Activated CD4-positive, alpha-beta T cell treated with anti-CD3 and anti-CD28 coated beads, Interleukin-2, amount 50 U/mL, for 1 hour (primary cell): ENCODE measurements at places on chromosomes 6 and 20.

DNA sequence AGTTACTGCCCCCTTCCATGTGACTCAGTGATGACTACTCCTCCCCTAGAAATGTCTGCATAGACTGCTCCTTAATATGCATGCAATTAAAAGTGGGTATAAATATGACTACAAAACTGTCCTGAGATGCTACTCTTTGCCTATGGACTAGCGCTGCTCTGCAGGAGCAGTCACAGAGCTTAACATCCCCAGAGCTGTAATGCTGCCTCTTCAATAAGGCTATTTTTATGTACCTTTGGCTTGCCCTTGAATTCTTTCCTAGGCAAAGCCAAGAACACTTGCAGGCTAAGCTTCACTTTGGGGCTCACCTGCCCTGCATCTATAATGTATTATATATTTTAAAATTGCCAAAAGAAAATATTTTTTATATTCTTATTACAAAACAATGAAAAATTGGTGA, 299.1 kb downstream of the CLVS2 start:
- DNase-seq = no peak

GRCh38 chr6:145814501-145815308, at the start of gene FBXO30:
Gene FBXO30 (minus strand): TSS chr6:145814795. CDS start chr6:145806405, 8,390 bp downstream.
- peak; percentile 79 for DNase-seq

DNA sequence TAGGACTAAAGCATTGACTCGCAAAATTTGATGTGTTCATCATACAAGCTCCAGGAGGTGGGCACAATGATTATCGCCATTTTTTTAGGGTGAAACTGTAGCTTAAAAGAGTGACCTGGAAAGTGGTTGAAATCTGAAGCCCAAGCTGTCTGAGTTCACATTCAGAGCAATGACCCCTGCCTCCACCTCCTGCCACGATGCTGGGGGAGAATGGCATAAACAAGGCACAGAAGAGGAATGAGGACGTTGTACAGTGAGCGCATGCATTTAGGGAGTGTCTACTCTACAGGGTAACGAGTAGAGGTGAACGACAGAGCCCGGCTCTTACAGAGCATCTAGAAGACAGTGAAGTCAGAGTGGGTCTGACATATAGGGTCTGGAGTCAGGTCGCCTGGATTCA, 37.2 kb downstream of the CNKSR3 start:
- DNase-seq = no peak

DNA sequence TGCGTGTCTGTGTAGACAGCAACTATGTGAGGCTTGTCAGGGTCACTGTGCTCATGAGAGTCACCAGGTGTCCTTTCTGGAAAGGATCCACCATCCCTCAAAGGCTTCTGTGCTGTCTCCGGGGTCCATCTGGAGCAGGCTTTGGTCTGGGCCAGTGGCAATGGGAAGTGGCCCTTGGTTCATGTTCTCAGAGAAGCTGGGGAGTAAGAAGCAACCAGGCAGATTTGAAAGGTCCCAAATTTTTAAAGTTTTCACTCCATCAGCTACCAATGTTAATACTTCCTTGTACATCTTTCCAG, 68.2 kb downstream of the GCNT2 start:
- DNase-seq = no peak

GRCh38 chr20:2846698-2847097, 6.2 kb downstream of the VPS16 start:
- no peak for DNase-seq

DNA sequence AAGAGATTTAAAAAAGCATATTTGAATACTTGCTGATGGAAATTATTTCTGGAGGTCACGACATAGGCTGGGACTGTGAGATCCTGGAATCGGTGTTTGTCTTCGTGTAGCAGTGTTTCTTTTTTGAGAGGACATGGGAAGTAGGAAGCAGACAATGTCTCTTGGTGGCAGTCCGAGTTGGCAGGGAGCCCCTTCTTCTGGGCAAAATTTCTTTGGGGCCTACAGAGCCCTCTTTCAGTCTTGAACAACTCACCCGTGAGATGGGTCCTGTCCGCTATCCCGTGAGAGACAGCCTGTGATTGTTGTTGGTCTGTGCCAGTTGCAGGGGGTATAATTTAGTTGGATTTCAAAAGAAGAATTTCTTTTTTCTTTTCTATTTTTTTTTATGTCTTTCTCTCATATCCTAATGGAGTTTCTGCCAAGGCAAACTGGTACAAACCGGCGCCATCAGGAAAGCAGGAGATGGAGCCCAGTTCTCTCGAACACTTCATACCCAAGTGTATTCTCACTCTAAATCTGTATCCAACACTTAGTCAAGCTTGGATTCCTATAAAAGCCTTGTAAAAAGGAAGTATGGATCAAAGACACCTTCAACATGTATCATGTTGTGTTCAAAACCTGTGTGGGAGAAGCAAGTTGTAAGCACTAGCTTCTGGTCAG, 785.1 kb downstream of the MAFB start:
- no peak for DNase-seq

DNA sequence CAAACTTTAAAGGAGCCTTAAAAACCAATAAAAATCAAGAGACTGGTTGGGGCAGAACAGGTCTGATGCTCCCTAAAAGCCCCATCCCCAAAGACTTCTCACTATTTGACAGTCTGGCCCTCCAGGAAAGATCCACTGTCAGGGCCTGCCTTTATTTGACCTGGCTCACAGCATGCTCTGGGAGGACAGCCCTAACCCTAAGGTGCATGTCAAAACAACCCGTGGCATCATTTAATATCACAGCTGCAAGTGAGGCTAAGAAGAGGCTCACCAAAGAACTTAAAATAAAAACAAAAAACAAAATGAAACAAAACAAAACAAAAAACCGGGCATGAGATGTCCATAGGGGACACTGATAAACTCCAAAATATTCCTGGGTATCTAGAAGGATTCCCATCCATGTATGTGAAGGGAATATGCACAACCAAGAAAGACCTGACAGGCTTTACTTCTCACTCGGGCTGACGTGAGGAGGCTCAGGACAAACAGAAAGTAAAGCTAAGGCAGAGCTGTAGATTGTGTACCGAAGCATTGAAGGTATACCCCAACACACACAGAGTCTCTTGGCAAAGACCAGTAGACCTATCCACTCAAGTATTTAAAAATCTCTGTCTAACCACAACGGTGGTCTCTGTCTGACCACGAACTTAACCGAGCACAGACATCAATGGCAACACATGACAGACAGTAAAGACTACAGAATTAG, 57.3 kb downstream of the AHI1 start:
- no peak for DNase-seq

DNA sequence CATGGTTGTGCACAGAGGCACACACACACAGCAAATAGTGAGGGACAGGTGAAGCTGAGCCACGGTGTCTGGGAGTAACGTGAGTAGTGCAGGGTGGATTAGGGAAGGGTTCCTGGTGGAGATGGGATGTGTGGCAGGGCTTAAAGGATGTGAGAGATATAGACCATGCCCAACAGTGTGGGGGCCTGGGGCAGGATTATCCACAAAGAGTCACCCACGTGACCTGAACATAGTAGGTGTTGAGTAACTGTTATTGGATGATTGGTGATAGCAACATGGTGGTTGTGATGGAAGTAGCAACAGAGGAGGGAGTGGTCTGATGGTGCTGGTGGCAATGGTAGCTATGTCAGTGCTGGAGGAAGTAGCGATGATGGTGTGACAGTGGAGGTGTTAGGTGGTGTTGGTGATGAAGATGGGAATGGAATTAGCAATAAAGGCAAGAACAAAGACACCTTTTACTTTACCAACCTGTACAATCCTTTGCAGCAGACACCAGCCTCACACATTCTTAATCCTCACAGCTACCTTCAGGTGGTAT, 135.1 kb downstream of the MRPL14 start:
- no peak for DNase-seq

DNA sequence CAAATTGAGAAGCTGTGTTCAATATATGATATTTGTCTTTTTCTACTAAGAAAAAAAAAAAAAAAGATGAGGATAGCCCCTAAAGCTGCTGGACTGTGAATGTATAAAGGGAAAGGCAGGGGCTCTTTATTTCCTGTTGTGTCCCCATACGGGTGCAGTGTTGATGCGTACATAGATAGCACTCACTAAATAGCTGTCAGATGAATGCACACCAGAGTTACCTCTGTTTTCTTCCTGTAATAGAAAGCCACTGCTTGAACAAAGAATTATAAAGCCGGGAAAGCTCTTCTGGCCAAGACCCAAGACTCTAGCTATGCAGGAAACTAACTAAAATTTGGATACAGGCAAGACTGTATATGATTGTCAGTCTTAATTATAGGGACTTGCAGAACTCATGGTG, 260.0 kb downstream of the FARS2 start:
- no peak for DNase-seq

DNA sequence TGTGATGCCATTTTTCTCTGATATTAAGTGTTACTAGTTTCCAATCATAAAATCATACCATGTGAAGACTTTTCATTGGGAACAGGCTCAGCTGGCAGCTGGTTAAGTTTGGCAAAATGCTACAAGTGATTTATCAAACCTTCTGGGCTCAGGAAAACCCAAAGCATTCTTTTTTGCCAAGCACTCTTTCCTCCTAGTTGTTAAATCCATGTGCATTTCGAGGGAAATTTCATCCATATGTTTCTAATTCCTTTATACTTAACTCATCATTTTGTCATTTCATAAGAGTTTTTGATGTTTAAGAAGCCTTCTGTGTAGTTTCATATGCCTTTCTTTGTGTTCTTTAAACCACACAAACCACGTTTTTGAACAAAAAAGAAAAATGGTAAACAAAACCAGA, 217.6 kb upstream of the PDE10A start:
- DNase-seq = no peak

- DNase-seq = peak; percentile 34
These were observed 39.2 kb upstream of the TLDC2 start for GRCh38 chr20:36836591-36837269.

DNA sequence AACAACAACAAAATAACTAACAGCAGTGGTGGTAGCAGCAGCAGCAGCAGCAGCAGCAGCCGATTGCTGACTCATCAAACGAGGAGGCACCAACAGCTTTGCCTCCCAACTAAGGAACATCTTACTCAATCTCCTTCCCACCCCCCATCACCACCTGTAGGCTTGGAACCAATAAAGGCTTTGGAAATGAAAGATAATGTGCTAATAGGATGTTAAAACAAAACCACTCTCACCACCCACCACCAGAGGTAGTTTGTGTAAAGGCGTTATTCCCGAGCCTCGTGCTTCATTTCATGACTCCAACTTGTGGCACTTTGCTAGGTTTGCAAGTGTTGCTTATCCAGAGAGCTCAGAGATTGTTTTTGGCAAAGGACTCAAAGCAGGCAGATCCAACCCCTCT, 346.5 kb downstream of the CD83 start:
- DNase-seq = no peak

- DNase-seq = peak; percentile 96
These were observed 655 bp upstream of the HIVEP1 start for GRCh38 chr6:12011276-12012037.

DNA sequence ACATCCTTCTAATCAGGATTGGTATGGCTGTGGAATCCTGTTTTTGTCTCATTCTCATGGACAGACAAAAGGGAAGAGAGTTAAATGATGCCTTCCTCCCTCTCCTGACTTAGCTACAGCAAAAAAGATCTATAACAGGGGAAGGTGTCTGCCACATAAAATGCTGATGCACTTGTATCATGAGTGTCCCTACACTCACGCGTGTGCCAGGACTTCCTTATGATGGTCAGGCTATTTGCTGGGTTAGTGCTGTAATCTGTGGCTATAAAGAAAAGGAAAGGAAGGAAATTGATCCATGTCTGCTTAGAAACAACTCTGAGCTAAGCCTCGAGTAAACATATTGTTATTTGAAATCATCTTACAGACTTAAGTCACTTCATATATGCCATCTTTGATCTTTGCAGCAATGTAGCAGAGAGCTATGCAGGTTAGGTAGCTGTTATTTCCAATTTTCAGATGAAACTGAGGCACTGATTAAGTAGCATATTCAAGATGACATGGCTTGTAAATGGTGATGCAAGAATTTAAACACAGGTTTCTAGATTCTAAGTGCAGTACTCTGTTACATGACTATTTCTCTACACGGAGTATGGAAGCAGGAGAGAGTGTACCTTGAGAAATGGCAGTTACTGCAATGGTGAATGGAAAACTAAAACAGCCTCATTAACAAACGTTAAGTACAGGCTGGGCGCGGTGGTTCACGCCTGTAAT, 8.4 kb upstream of the DHX35 start:
- DNase-seq = no peak

GRCh38 chr6:5751525-5752390, 255.0 kb downstream of the NRN1 start:
- DNase-seq = no peak

DNA sequence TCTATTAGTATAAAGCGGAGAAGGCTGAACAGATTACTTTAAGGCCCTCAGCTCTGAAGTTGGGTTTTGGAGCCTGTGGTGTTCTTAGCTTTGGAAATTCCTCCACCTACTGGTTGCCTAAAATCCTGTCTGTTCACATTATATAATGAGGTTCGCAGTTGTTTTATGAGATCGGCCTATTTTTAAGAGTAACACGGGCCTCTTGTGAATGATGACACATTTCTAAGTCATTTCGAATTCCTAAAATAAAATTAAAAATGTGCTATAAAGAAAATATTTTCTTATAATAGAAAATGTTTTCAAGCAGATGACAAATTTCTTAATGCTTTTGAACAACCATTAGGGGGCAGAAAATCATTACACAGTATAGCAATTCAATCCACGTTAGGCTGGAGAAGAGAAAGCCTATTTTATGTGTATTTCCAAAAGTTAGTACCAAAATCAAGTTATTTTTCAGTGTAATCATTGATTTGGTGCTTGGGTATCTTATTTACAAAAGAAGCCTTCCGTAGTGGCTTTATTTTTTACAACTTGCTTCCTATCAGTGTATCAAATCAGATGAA, 15.8 kb upstream of the FAM8A1 start:
- no peak for DNase-seq

GRCh38 chr6:44041461-44042260, 85.6 kb downstream of the MRPL14 start:
- DNase-seq = no peak

DNA sequence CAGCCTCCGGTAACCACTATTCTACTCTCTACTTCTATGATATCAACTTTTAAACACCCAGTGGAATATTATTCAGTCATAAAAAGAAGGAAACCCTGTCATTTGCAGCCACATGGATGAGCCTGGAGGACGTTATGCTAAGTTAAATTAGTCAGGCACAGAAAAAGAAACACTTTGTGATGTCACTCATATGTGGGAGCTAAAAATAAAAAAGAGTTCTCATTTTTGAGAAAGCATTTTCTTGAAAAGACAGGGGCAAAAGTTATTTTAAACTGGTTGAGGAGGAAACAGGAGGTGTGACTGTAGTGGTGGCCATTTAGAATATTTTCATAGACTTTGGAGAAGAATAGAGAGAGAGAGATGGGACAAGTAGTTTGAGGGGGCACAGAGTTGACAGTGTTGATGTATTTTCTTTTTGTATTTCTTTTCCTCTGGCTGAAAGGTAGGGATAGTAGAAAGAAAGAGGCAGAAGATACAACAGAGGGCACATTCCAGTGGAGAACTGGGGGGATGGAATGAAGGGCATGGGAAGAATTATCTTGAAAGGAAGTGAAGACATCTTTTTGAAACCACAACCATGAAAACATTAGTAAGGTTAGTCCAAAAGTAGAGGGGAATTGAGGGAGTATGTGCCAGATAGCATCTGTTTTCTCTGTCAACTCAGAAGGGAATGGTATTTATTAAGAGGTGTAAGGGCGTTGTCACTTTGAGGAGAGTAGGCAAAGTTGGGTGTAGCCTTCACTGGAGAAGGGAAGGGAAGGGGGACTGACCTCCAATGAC, 181.3 kb upstream of the GMDS start:
- DNase-seq = no peak

- DNase-seq = no peak
These were observed 22.6 kb upstream of the TINAG start for GRCh38 chr6:54285595-54285994.

GRCh38 chr20:35368666-35369423, 42.9 kb downstream of the UQCC1 start:
- no peak for DNase-seq

- DNase-seq = no peak
These were observed 2.6 kb upstream of the ANKRD6 start for GRCh38 chr6:89430201-89430962.
